Body of pancreas (tissue), 4 donors: ENCODE measurements at places on chromosomes 5 and 9.

- DNase-seq, result no peak
These were observed 19.7 kb downstream of the CAMSAP1 start for GRCh38 chr9:135887585-135888050.

DNA sequence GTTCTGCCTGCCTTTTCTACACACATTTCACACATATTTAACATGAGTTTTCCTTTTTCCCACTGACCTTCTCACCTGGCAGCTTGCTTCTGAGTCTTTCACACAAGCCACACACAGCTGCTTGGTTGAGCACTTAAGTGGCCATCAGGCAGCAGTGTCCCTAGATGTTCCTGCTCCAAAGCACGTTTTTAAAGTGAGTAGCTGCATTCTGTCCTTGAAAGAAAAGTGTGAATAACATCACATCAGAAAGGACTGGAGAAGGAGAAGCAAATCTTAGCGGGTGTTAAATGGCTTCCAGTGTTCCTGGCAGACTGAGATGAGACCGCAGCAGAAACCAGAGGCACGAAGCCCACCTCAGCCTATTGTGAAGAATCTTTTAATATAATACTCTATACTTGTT lies 209.2 kb upstream of the IRX4 start:
- DNase-seq, result no peak

DNA sequence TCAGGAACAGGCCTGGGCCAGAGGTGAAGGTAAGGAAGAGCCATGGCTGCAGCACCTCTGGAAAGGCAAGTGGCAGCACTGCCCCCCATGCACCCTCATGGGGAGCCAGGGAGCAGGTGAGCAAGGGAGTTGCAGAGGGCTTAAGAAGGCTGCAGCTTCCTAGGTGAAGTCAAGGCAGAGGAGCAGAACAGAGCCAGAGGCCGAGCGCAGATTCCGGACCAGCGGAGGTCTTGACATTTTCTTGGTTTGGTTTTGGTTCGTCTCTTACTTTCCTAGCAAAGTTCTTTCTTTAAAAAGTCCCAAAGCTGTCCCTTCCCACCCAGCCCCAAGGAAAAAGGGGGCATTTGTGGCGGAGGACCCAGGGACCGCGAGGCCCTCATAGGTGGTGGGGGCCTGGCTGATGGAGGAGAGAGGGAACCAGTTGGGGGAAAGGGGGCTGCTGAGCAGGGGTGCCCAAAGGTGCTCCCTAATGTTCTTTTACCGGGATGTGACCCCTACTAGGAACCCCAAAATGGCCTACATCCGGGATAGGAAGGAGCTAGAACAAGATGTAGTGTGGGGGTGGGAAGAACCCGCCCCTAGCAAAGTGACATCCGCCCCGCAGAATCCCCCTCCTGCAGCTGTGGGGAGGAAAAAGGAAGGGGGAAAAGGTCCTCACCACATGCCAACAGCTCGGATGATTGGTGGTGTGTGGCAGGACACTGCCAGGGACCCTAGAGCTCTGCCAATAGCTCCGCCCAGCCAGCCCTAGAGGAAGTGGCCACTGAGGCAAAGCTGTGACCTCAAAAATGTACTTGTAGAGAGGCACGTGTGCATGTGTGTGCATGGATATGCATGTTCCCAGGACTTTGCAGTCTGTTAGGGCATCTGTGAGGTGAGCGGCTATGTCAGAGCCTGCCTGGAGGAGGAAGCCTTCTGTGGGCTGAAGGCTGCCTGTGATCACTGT lies 914 bp upstream of the CD72 start:
- DNase-seq, result no peak

DNA sequence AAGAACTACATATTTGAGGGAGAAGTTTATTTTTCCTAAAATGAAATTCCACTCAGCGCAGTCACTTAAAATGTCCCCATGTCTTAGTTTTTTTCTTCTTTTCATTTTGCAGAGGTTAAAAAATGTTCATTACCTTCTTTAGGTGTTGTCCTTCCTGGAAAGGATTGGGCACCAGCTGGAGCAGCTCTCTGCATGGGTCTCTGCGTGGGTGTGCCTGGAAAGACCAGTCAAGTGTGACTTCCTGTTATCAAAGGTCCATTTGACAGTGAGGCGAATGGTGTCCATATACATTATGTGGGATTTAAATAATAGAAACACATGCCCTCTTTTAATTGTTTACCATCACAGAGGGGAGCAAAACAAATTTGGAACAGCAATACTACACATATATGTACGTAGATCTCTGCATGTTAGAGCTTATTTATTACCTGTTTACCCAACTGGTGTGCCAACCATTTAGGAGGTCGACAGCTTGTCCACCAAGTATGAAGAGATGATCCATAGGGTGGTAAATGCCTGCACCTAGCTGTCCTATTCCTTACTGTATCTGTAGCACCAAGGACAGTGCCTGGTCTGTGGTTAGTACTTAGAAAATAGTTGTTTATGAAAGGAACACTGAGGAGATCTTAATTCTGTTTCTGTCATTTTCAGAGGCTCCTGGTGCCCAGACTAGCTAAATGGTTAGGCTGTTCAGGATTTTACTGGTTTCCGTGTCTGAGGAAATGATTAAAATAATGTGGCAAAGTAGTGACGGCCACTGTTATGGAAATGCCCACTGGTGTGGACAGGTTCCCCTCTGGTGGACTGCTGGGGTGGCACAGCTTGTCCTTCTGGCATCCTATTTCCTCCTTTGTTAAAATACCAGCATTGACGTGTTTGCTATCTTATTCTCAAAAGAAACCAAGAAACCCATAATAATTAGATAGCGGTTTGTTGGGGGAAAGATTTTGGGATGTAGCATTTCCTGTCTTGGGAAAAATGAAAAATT lies 200.4 kb downstream of the MAST4 start:
- DNase-seq, result no peak

- no peak for DNase-seq
These were observed 324.5 kb downstream of the SLIT3 start for GRCh38 chr5:168976311-168976970.

- no peak for DNase-seq
These were observed 215.8 kb upstream of the DAB2 start for GRCh38 chr5:39640552-39640951.
